ENCODE measurements at places on chromosomes 12 and 14.
A peak's percentile ranks its signal among the peaks of the same experiment; 100 is the strongest.

- no peak for DNase-seq
These were observed 254.8 kb downstream of the PRKD1 start for GRCh38 chr14:29672831-29673230.

DNA sequence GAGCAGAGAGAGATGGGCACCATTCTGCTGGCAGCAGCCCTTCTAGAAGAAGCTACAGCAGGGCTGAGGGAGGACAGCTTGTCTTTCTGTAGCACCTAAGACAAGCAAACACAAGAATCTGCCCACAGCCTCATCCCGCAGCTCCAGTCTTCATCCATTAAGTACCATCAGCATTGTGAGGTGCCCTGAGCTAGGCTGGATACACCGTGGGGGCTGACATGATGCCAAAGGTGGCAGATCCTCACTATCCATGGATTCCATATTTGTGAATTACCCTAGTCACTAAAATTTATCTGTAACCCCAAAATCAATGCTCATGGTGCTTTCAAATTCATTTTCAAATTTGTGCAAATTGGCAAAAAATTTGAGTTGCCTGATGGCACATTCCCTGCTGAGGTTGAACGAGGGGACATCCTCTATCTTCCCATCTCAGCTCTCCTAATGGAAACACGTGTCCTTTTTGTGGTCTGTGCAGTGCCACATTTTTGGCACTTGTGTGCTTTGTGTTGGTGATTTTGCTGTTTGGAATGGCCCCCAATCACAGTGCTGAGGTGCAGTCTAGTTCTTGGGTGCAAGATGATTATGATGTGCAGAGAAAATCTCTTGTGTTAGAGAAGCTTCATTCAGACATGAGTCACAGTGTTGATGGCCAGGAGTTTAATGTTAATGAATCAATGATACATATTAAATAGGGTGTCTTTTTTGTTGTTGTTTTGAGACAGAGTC is 7.0 kb downstream of the PITPNM2 start:
- no peak for DNase-seq

GRCh38 chr14:36167431-36167830 is 9.1 kb downstream of the PTCSC3 start:
- DNase-seq = no peak

DNA sequence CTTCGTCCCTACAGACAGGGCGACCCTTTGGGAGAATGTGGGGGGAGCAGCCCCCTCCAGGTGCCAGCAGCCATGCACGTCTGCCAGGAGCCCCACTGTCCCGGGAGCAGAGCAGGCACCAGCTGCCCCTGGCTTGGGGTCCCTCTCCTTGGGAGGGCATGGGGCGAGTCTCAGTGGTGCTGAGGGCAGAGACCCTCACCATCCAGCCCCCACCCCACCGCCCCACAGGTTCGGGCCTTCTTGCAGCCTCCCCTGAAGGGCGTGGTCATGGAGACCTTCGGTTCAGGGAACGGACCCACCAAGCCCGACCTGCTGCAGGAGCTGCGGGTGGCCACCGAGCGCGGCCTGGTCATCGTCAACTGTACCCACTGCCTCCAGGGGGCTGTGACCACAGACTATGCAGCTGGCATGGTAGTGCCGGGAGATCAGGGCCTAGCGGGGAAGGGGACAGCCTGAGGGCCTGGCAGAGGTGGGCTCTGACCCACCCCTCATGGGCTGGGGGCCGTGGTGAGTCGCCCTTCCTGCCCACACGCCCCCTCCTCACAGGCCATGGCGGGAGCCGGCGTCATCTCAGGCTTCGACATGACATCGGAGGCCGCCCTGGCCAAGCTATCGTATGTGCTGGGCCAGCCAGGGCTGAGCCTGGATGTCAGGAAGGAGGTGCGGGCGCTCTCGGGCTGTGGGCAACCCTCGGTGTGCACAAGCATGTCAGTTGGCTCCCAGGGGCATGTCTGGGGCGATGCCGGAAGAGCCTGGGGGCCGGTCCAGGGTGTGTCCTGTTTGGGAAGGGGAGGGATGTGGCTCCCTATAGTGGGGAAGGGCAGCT is 18.8 kb downstream of the ASPG start:
- no peak for DNase-seq

DNA sequence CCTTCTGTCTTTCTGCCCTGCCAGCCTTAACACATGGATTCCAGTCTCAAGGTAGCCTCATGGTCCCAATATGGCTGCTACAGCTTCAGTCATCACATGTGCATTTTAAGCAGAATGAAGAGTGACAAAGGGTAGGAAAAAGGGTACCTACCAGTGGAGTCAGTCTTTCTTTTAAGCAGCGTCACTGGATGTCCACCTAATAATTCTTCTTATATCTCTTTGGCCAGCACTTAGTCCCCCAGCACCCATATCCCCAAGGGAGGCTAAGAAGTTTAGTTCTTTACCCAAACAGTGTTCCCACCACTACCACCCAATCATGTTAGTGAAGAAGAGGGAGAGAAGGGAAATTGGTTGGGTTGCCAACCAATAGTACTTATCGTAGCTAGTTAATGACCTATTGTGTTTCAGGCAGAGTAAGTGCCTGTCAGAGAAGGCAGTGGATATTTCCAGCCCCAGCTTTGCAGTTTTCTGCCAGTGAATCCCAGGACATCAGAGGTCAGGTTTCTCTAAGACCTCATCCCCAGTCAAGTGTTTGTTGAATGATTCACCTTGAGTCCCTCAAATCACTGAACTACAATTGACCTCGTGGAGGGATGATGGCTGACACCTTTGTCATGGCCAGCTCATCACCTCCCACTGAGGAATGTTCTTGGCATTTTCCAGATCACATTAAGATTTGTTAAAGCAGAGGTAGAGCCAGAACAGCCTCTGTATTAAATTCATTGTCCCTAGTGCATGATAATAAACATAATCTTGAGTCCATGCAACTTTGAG is 250.9 kb upstream of the CRY1 start:
- DNase-seq = no peak

DNA sequence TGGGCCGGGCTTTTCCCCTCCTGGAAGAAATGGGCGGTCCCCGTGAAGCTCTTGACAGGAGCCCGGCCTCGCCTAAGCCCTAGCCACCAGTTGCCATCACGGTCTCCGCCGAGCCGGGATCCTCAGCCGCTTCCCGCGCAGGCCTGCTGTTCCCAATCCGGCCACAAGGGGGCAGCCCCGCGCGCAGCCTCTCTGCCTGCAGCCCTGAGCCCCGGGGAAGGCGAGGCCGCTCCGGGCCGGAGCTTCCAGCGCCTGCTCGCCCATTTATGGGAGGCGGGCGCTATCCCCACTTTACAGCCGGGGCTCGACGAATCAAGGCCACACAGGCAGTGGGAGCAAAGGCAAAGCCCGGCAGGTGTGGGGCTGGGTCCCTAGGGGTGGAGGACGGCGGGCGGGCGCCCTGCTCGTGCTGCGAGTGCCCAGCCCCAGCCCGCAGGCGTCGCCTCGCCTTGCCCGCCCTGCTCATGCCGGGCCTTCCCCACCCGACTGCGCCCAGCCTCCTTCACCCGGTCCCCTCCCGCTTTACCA is 61.5 kb downstream of the LGMN start:
- DNase-seq = peak; percentile 78

GRCh38 chr14:54650331-54650958 is 83.5 kb downstream of the SAMD4A start:
- DNase-seq = no peak

DNA sequence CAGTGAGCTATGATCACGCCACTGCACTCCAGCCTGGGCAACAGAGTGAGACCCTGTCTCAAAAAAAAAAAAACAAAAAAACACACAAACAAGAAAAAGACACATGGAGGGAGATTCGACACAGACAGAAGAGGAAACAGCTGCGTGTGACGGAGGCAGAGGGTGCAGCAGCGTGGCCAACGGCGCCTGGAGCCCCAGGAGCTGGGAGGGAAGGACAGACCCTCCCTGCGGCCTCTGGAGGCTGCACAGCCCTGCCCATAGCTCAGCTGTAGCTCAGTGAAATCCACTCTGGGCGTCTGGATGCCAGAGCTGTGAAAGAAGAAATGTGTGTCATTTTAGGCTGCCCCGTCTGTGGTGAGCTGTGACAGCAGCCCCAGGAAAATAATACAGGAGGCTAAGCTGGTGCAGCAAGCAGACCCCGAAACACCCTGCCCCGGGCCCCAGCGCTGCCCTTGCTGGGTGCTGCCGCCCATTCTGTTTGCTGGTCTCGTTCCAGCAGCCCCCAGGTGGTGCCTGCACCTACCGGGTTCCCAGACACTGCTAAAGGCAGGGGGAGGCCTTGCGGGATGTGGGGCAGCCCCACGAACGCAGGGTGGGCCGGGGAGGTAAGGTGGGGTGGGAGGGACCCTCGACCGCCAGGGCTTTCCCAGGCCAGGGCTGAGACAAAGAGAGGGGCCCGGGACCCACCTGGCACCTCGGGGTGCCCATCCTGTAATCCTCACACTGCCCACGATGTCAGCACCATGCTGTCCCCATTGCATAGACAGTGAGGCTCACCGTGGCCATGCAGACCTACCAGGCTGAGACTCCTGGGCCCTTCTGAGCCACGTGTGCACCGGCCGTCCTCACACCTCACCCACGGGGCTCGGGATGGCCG is 21.2 kb downstream of the GALNT9 start:
- DNase-seq = no peak

DNA sequence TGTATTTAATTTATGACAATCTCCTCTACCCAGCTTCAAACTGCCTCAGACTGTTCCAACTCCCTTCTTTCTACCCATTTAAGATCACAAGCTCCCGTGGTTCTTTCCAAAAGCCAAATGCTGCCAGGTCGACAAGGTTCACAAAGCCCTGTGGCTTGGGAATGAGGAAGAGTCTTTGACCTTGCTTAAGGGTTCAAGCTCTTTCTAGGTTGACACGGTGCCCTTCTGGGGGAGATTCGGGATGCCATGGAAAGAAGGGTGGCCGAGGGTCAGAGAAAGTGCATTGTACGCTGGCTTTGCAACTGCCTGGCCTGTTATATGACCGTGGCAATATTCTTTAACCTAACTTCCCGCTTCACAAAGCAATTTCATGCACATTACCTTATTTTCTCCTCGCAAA is 239.3 kb downstream of the ANO2 start:
- no peak for DNase-seq

DNA sequence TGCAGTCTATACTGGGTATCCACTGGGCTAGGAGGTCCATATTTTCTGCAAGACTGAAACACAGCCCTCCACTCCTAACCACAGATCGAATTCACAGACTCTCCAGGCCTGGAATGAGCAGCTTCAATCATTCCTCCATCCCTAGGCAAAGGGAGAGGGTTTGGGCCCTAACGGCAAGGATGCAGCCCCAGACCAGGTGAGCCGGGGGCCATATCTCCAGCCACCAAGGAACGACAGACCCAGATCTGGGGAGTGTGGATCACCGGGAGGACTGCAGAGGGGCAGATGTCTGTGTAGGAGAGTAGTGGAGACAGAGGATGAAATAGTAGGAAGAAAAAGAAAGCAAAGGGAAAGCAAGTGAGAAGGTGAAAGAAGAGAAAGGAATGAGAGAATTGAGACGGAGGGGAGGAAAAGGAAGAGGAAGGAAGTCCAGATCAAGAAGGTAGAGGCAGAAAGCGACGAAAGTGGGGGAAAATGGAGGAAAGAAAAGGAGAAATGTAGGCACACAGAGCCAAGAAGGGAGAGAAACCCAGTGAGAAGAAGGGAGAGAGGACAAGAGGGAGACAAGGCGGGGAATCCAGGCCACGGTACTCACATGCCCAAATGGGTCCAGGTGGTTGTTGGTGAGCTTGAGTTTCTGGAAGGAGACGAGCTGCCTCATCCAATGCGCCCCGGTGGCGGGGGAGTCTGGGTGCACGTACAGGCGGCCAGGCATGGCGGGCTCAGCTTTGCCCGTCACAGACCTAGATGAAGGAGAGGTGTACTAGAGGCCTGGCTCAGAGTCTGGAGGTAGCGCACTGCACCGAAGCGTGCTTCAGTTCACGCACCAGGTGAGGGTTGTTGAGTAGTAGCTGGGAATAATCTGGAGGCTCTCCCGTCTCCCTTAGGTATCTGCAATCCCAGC is 7.7 kb downstream of the TBX5 start:
- no peak for DNase-seq

GRCh38 chr12:20822415-20822814 is 11.9 kb downstream of the SLCO1B3 start:
- DNase-seq = no peak

- DNase-seq = peak; percentile 51
These were observed 71.2 kb downstream of the GALNT4 start for GRCh38 chr12:89453121-89453978.

DNA sequence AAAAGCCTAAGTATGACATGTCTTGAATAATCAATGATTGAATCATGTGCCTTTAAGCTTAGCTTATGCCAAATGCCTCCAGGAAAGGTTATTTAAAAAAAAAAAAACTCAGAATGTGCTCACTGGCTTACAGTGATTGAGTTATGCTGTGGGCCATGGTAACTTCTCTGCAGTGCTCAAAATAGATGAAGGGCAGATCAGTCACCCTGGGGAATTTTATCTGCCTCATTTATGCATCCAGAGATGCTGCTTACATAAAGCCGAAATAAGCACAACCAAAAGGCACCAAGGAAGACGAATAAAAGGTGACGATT is 118.7 kb upstream of the MDM1 start:
- DNase-seq = no peak

DNA sequence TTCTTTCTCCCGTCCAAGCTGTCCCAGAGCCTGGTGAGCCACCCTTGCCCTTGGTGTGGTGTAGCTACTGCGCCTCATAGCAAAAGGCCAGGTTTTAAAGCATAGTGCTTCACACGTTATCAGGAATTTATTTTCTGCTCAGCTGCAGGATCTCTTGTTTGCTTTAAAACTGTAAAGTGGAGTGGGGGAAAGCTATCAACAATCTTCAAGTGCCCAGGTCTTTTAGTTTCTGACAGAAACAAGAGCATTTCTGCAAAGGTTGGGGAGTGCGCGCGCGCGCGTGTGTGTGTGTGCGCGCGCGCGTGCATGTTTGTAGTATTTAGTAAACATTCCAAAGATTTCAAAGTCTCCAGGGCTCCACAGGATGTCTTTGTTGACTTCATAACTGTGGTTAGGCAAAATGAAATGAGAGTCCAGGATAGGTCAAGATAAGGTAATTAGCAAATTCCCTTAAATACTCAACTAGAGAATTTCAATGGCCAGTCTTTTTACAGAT is 45.5 kb downstream of the EML1 start:
- DNase-seq = peak; percentile 75

- peak; percentile 50 for DNase-seq
These were observed 59.1 kb downstream of the RASSF3 start for GRCh38 chr12:64669270-64669842.

- DNase-seq = peak; percentile 80
These were observed 9.6 kb upstream of the RPAP3 start for GRCh38 chr12:47715393-47715876.

Measured in cardiac muscle cell (in vitro differentiated cells and primary cell).